ENCODE measurements at places on chromosomes 6 and 20.
A peak's percentile ranks its signal among the peaks of the same experiment; 100 is the strongest.

DNA sequence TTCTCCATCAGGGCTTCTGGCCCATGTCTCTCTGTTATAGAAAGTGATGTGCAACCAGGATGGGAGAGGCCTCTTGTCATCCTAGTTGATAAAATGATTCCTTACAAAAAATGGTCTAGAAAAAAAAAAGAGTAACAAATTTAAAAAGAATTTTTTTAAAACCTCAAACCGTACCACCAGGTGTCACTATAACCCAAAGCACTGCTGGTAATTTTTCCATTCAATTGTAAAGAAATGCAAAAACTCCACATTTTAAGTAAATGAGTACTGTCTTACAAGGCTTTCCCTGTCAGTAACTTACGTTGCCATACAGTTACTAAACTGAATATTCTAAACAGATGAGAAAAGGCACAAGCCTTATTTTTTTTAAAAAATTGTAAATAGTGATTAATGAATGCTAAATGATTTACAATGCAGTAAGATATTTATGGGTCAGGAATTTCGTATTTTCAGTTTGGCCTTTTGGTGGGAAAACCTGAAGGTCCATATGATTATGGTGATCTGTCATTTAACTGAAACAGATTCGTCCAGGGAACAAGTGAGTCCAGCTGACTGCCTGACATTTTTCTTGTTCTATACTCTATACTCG is 95.4 kb downstream of the OGFRL1 start:
- DNase-seq = no peak

DNA sequence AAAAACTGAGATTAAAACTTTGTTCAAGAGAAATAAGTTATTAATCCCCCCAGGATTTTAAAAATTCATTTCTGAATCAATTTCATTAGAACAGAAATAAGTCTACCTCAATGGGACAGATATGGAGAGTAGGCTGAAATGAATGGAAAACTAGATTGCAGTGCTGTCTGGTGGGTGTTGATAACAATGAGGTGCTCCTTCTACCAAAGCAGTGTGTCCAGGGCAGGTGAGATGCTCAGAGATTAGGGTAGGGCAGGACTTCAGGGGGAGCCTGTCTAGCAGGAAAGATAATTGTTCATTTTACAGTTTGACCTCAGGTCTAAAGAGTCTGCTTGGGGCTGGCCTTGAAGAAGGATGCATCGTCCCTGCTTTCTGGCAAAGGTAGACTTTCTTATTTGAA is 38.0 kb upstream of the MYLIP start:
- DNase-seq = no peak

DNA sequence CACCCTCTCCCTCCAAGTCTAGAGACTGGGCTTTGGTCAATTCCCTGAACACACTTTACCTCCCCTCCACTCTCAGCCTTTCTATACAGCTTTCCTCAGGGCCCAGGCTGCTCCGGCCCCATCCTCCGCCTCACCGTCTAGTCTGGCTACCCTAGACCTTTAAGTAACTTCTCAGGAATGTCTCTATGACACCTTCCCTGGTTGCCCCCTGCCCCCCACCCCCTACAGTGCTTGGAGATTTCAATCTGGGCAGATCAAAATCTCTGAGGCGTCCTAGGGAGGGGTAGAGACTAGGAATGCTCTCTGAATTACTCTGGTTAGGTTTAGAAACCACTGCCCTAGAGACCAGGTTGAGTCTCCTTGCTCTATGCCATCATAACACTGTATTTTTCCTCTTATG is 6.1 kb downstream of the UBE2J1 start:
- DNase-seq = no peak

- peak; percentile 49 for DNase-seq
These were observed 11.9 kb downstream of the TEAD3 start for GRCh38 chr6:35484921-35485392.

All from NCI-H226 (cell line).